Activated naive CD4-positive, alpha-beta T cell treated with anti-CD3 and anti-CD28 coated beads, Interleukin-2, amount 50 U/mL, for 72 hours (primary cell): ENCODE measurements at places on chromosomes 5 and 9.
A peak's percentile ranks its signal among the peaks of the same experiment; 100 is the strongest.

DNA sequence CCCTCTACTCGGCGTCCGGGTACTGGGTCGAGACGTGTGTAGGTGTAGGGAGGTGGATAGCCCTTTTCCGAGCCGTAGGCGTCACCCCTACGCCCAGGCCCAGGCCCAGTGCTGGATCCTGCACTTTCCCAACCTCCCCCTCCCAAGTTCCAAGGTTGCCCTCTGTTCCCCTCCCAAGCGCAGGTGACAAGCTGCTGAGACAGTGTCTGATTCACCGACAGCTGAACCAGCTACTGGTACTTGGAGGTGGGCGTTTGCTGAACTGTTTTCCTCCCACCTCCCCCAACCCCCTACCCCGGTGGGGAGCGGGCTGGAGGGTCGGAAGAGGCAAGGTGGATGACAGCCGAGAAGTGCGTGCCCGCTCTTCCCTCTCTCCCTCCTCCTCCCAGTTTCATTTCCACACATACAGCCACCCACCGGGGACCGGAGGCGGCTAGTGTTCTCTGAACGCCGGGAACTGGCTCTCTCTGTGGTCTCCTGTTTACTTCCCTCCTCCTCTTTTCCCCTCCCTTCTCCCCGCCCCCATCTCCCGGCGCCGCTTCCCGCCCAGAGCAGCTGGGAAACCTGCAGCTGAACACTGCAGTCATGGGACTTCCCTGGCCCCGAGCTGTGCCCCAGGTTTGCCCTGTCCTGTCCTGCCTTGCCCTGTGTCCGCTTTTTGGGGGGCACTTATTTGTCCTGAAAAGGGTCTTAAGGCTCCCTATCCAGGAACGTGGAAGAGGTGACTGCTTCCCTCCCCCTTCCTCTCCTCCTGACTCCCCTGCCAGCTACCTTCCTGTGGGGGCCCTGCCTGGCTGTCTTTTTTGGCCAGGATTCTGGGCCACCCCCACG is 6.2 kb upstream of the KLF9 start:
- DNase-seq, result peak; percentile 60

DNA sequence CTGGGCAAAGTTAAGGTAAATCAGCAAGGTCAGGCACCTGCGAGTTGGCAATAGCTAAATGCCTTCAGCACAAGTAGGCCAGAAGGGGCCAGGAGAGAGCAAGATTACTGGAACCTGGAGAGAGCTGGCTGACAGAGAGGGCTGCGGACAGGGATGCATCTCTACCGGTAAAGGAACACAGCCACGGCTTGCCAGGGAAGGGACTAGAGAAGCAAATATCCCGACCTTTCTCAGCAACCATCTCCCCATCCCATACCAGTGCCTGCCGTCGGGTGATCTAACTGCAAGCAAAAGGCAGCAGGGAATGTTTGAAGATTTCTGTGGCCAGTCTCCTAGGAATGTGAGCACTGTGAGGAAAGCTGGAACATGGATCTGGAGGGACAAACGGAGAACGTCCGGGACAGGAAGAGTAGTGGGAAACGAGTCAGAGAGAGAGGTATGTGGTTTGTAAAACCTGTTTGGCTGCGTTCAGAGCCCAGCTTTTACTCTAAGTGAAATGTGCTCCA is 15.9 kb upstream of the ABLIM3 start:
- DNase-seq, result no peak

- no peak for DNase-seq
These were observed 1.5 kb upstream of the TOR1B start for GRCh38 chr9:129801504-129801903.

GRCh38 chr5:156182174-156182967 is 144.6 kb upstream of the SGCD start:
- no peak for DNase-seq

DNA sequence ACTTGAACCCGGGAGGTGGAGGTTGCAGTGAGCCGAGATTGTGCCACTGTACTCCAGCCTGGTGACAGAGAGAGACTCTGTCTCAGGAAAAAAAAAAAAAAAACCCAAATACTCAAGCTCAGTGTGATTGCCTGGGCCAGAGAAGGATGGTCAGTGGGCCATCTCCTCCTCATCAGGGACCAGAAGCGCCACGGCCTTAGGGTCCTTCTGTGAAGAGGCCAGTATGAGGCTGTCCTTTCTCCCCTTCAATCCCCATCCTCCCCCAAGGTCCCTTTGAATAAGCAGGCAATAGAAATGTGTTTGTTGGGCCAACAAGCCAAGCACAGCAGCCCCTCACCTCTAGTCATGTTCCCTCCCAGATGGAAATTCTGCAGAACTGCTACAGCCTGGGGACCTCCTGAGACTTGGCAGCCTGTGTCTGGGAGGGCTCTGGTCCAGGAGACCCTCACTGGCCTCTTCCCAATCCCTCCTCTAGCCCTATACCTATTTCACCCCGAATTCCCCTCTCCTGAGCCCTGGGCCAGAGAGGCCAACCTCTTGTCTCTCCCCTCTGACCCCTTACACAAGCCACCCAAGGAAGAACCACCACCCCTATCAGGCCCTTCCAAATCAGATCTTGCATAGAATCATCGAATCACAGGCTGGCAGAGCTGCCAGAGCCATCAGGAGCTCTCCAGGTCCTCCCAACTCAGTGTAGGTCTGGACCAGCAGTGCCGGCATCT is 1.0 kb downstream of the CSF1R start:
- no peak for DNase-seq

DNA sequence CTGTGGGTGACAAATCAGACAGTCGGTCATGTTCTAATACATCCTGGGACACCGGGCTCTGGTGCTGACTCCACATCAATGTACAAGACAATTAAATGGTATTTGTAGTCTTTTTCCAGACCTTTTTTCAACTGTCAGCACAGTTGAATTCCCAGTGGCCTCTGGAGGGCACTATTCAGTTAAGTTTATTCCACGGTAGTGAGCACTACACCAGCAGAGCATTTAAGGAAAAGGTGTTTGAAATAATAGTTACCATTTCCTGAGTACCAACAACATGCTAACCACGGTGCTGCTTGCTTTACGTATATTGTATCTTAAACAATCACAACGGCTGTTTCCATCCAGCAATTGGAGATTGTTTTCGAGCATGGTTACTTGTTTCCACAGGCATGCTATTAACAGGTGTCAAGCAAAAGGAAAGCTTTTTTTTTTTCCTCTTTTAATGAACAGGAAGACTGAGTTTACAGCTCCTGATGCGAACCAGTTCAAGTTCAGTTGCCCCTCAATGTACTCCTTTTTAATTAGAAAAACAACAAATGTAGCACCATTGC is 186.7 kb downstream of the PDZD2 start:
- peak; percentile 50 for DNase-seq
